Head of caudate nucleus (tissue), 42 donors: ENCODE measurements at places on chromosomes 13 and 19.

DNA sequence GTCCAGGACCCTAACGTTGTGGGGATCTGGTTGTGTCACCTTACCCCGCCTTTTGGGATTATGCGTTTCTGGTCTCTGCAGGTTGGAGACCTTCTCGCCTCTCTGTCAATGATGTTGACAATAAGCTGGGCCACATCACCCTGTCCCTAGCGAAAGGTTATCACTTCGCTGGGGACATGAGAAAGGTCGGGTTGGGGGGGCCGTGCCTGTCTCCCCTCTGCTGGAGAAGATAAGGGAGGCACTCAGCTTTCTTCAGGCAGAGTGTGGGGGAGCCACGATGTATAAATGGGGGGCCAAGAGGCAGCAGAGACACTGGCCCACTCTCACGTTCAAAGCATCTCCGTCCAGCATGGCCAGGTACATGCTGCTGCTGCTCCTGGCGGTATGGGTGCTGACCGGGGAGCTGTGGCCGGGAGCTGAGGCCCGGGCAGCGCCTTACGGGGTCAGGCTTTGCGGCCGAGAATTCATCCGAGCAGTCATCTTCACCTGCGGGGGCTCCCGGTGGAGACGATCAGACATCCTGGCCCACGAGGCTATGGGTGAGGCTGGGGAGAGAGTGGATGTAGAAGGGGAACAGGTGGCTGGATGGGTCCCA, at the start of gene RLN3:
RLN3 (plus strand) TSS at position 293 of the 595 bp plus-strand sequence; CDS start at position 350, 57 bp downstream.
- DNase-seq: no peak

DNA sequence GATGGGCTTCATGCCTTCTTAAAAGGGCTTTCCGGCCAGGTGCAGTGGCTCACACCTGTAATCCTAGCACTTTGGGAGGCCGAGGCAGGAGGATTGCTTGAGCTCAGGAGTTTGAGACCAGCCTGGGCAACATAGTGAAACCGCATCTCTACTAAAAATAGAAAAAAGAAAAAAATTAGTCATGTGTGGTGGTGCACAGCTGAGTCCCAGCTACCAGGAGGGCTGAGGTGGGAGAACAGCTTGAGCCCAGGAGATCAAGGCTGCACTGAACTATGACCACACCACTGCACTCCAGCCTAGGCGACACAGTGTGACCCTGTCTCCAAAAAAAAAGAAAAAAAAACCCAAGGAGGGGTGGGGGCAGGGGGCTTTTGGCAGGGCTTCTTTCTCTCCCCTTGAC, 7.2 kb downstream of the CARS2 start:
- no peak for DNase-seq

DNA sequence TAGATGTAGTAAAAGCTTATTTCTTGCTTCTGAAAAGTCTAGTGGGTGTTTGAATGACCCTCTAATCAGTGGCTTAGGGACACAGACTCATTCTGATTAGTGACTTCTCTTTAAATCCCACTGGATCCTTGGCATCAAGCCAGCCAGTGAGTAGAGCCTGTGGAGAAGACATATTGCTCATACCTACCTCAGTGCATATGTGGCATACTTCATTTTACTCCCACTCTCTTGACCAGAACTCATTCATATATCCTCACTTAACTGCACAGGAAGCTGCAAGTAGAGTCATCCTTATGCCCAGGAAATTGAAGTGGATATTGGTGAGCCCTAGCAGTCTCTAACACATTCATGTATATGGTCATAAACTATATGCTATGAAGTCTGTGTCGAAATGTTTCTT, 148.3 kb downstream of the PDS5B start:
- DNase-seq: no peak

- DNase-seq: no peak
Observed at GRCh38 chr13:45341799-45342500, 967 bp upstream of the TPT1 start.
